Activated CD4-positive, alpha-beta memory T cell treated with anti-CD3 and anti-CD28 coated beads for 36 hours (primary cell): ENCODE measurements at places on chromosomes 11 and 22. TPM values are rescaled to one million over a fixed set of nuclear protein-coding genes. Genes with fewer than 3 reads are reported as not detected.

The F2 gene
- total RNA-seq: not detected

The FAM89B gene
- total RNA-seq: 28.3 TPM

The PRODH gene
- 0.56 TPM for total RNA-seq

DNA sequence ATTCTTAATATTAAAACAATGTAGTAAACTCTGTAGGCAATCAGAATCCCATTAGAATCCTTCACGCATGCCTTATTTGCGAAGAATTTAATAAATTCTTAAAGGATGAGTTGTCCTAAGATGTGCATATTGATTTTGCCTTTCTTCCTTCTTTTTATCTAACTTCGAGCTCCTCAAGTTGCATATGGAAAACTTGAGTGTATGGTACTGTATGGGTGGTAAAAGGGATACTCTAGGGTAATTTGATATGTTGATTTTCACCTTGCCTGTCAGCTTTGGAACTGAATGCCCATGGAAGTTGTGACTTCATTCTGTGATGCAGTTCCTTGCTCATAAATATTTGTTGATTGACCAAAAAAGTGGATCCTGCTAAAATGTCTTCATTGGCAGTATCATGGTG, 193.8 kb downstream of the DDX10 start:
- DNase-seq: no peak

- no peak for DNase-seq
Measured at GRCh38 chr11:114147375-114148012, 88.0 kb downstream of the ZBTB16 start.

GRCh38 chr11:2186669-2187279, 15.2 kb upstream of the TH start:
- peak; percentile 56 for DNase-seq

DNA sequence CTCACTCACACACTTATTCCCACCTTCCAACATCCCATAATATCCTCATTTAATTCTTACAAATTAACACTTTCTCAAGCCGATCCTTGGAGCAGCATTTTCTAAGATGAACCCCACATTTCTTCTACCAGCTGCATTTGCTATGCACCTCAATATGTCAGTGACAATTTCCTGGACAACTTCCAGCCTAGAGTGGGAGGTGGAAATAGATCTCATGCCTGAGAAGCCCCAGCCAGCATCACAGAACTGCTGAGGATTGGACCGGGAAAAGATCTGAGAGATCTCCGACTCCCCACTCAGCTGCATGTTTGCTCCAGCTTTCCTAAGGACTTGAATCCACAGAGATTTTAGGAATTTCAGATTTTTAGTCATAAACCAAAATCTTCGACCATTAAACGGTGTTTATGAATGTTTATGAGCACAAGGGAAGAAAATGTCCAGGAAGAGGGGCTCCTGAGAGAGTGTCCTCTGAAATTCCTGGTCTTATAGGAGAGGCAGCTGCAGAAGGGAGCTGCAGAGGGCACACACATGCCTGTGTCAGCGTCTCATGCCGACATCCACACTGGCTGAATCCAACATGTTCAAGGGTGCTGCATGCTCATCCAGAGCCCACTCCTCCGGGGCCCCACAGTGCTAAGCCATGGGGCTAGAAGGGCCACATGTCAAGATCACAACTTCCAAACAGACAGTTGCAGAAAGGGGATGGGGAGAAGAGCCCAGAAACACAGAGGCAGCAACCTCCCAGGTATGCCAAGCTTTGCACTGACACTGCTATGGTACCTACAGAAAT, 68.6 kb downstream of the MICAL3 start:
- no peak for DNase-seq

DNA sequence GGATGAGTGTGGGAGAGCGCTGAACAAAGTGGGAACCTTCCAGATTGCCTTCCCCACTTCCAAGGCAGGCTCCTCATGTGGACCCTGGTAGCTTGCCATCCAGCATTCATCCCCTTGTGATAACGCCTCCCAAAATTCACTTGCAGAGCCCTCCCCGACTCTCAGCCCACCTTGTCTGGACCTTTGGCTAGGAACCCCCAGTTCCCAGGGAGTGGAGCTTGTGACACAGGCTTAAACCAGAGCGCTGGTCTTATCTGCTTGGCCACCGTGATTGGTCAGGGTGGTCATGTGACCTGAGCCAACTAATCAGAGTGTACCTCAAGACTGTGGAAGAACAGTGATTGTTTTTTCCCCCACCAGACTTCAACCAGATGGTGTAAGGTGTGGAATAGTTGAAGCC, 9.6 kb upstream of the SLC35C1 start:
- DNase-seq: no peak

DNA sequence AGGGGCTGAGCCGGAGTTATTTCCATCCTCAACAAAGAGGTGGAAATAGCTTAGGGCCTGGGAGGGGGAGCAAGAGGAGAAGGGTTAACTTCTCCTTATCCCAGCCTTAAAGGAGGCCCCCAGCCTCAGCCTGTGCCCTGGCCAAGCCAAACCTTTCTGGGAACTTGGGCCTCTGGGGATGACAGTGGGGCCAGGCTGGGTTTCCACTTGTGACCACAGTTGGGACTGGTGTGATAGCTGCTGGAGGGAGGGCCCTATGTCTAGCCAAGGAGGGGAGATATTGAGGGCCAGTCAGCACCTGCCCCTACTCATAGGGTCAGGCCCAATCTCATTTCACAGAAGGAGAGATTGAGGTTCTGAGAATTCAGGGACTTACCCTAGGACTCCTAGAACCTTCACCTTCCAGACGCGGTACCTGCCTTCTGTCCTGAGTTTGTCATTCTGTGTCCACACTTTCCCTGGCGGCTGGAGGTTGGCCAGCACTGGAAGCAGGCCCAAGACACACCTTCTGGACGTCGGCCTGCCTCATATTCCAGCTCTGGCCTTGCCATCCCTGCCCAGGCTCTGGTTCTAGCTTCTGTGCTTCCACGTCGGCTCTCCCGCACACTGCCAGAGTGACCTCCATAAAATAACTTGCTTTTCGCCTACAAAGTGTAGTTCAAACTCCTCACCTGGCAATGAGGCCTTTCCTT, 3.1 kb downstream of the RELT start:
- DNase-seq: no peak
